ENCODE measurements at places on chromosomes 4 and X.
A peak's percentile ranks its signal among the peaks of the same experiment; 100 is the strongest.

GRCh38 chr4:77177199-77177598 lies 20.2 kb downstream of the CCNG2 start:
- DNase-seq: peak; percentile 69

DNA sequence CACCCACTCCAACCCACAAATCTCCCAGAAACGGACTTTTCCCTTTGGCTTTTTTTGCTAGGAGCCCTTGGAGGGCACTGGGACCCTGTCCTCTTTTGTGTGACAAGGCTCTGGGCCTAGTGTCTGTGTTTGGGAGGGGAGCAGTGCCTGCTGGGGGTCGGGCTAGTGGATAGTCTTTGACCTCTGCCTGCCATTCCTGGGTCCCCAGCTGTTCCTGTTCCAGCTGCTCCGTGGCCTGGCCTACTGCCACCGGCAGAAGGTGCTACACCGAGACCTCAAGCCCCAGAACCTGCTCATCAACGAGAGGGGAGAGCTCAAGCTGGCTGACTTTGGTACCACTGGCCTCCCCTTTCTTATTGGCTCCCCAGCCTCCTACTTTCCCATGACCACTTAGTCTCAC lies 6.7 kb upstream of the USP11 start:
- DNase-seq: no peak

GRCh38 chrX:50448565-50448964 lies 22.1 kb downstream of the DGKK start:
- no peak for DNase-seq

DNA sequence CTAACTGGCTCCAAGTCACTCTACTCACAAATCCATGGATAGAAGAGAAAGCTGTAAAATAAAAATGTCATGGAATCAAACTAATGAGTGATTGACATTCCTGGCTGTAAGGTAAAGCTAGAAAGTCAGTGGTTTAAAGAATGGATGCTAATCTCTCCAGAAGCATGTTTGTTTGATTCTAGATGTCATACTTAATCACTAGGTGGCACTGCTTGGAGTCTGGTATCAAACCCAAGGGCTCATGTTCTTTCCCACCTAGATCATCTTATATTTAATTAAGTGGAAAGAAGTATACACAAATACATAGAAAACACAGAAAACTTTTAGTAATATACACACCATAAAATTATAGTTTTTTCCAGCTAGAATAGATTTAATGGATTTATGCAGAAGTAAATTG lies 2666.6 kb downstream of the PCDH7 start:
- DNase-seq: no peak

GRCh38 chrX:56947699-56948098 lies 47.6 kb downstream of the SPIN3 start:
- DNase-seq: no peak

Measured in left hindlimb (tissue), 1 donor.